ENCODE measurements at places on chromosomes 1 and 21.
A peak's percentile ranks its signal among the peaks of the same experiment; 100 is the strongest.

- no peak for DNase-seq
These were observed 201.5 kb downstream of the NTNG1 start for GRCh38 chr1:107342316-107342715.

GRCh38 chr1:209202830-209203532 lies 380.5 kb upstream of the CAMK1G start:
- peak; percentile 48 for DNase-seq

DNA sequence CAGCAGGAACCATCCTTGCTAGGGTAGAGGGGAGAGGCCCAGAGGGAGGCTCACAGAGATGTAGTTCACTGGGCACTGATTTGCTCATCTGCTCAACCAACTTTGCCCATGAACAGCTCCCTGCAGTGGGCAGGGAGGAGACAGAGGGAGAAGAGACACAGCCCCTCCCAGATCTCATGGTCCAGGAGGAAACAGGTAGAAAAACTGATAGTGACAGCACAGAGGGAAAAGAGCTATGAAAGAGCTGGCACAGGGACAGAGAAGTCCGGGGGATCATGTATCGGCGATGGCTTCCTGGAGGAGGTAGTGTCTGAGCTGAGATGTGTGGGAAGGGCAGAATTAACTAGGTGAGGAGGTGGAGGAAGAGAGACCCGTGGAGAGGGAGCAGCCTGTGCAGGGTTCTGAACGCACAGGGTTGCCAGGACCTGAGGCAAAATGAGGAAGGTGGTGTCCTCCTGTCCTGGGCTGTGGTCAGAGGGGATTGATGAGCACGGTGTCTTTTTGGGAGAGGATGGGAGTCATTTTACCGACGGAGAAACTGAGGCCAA lies 85.9 kb downstream of the PTPRU start:
- no peak for DNase-seq

DNA sequence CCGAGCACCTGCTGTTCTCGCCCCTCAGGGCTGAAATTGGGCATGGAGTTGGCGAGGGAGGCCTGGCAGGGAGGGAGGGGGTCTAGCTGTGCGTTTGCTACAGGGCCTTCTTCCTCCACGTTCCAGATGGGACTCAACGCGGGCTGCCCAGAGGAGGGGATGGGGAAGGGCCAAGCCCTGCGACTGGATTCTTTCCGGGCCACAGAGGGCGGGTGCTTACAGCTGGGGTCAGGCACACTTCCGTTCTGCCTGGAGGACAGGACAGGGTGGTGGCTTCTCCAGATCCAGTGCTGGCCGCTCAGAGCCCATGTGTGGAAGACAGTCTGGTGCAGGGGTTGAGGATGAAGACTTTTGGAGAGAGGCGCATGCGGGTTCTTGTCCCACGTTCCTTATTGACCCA lies 90.0 kb downstream of the EDEM3 start:
- DNase-seq: no peak

DNA sequence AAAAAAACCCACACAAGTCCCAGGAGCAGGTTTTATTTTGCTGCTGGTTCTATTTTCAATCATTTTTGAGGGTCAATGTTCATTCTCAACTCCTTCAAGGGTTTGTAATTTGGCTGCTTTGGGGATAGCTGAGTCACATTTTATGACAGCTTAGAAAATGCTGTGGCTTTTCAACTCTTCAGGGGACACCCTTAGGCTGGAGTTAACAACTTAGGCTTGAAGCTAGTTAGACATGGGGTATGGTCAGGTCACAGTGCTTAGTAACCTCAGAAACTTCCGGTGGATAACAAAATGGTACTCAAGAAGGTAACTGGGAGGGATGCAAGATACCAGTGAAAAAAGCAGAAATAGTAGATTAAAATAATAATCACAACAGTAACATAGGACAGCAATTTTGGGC lies 308.8 kb downstream of the HHIPL2 start:
- DNase-seq: no peak

- DNase-seq: peak; percentile 68
These were observed 122.2 kb downstream of the KCNN3 start for GRCh38 chr1:154747740-154748404.

GRCh38 chr21:46326110-46326703 lies 2.3 kb downstream of the PCNT start:
- DNase-seq: no peak

DNA sequence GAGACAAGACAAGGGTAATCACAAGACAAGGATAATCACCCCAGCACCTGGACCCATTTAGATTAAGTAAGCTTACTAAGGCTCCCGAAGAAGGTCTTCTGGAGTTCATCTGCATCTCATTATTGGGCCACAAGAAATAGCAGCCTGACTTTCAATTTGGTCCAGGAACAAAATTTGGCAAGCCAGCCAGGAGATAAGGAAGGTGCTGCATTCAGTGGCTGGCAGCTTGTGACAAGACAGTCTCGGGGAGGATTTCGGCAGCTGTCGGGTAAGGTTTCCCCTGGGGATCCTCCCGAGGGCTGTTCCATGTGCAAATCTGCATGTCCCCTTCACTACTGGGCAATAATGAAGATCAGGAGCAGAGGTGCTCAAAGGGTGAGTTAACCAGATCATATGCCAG lies 195.2 kb downstream of the FCRL5 start:
- no peak for DNase-seq

DNA sequence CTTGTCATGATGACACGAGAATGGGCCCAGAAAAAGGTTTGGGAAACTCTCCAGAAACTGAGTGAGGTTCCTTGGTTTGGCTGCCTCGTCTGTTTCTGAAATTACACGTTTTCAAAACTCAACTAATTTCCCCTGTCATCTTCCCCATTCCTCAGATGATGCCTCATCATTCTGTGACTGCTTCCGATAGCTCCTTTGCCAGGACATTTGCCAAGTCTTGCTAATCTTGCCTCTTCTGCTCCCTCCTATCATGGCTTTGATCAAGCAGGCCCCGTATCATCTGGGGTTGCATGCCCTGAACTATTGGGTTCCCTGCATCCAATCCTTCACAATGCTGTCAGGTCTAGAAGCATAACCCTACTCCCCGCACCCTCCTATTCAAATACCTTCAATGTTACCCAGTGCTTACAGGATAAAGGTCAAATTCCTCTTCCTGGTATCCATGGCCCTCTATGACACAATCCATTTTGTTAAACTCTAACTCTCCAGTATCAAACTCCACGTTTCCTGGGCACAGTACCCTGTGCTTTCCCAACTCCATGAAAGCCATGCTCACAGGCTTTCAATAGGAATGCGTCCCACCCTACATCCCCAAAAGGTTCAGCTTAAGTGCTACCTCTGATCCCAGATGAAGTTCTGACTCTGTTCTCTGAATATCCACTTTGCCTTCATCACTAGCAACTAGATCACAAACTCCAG lies 22.2 kb upstream of the TMEM200B start:
- DNase-seq: no peak

DNA sequence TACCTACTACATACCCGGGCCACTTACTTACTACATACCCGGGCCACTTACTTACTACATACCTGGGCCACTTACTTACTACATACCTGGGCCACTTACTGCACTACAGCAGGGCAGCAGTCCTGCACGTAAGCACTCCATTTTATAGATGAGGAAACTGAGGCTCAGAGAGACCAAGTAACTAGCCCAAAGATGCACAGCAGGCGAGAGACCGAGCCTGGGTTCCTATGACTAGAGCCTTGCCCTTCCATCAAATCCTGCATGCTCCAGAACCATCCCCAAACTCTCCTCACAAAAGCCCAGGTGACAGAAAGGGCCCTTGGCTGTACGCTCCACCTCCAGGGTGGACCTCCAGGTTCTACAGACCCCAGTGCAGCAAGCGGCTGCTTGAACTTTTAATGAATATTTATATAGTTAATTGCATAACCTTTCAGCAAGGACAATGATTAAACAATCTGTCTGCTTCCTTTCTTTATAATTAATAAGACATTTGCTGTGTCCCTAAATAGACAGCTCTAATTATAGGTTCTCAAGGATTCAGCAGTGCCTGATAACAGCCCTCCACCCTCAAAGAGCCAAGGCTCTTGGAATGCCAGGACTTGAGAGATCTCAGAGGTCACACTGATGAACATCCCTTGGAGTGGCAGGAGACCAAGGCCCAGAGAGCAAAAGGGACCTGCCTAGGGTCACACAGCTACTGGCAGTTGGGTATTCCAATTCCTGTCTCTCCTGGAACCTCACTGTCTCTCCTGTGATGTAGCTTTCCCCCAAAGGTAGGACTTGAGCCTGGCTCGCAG lies 43.4 kb downstream of the LRP8 start:
- DNase-seq: no peak

DNA sequence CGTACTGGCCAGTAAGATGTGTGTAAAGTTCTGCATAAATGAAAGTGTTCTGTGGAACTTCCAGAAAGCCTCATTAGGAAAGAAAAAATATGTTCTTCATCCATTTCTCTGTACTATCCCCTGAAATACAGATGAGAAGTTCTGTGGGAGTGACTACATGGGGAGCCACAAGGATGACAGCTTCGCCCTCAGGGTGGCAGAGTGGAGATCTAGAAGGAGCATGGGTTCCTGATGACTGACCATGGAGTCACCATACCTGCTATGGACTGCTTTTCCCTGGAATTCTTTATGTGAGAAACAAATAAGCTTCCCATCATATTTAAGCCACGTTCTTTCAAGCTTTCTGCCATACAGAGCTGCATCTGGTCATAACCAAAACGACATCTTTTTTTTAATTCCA lies 113.9 kb upstream of the RGS1 start:
- DNase-seq: no peak

- no peak for DNase-seq
These were observed 633.2 kb upstream of the NEGR1 start for GRCh38 chr1:72915581-72915980.

DNA sequence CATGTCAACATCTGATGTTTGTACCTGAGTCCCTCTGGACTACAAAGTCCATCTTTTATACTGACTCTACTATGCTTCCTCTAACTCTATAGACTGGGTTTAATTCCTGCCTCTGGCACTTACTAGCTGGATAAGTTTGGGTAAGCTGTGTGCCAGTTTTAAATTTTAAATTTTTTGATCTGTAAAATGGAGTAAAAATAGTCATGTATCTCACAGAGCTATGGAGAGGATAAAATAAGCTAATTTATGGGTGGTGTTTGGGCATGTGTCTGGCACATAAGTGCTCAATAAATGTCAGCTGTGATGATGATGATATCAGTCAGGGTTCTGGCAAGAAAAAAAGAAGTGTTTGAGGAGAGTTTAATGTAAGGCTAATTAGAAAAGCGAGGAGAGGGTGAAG lies 139.2 kb upstream of the C1orf21 start:
- DNase-seq: no peak

- no peak for DNase-seq
These were observed 128.5 kb upstream of the KIF26B start for GRCh38 chr1:245026247-245026646.

- DNase-seq: no peak
These were observed 146.0 kb downstream of the SLC30A10 start for GRCh38 chr1:219782311-219782710.
